Stimulated activated CD8-positive, alpha-beta memory T cell treated with anti-CD3 and anti-CD28 coated beads, Interleukin-2, amount 100 ng/mL, for 1 hour (primary cell): ENCODE measurements at places on chromosomes 12 and 14.

- DNase-seq, result no peak
Measured at GRCh38 chr12:45498645-45499044, 230.9 kb upstream of the ARID2 start.

GRCh38 chr12:66087365-66087943, 43.1 kb downstream of the LLPH start:
- no peak for DNase-seq

- DNase-seq, result no peak
Measured at GRCh38 chr12:40727774-40728483, 35.7 kb downstream of the CNTN1 start.

GRCh38 chr12:84660139-84660538, 252.5 kb downstream of the SLC6A15 start:
- DNase-seq, result no peak

GRCh38 chr12:54277823-54278276, 2.1 kb downstream of the CBX5 start:
- no peak for DNase-seq

- DNase-seq, result no peak
Measured at GRCh38 chr12:115232455-115233156, 548.6 kb upstream of the TBX3 start.

GRCh38 chr12:12918781-12919389, 27.5 kb downstream of the GPRC5A start:
- no peak for DNase-seq

DNA sequence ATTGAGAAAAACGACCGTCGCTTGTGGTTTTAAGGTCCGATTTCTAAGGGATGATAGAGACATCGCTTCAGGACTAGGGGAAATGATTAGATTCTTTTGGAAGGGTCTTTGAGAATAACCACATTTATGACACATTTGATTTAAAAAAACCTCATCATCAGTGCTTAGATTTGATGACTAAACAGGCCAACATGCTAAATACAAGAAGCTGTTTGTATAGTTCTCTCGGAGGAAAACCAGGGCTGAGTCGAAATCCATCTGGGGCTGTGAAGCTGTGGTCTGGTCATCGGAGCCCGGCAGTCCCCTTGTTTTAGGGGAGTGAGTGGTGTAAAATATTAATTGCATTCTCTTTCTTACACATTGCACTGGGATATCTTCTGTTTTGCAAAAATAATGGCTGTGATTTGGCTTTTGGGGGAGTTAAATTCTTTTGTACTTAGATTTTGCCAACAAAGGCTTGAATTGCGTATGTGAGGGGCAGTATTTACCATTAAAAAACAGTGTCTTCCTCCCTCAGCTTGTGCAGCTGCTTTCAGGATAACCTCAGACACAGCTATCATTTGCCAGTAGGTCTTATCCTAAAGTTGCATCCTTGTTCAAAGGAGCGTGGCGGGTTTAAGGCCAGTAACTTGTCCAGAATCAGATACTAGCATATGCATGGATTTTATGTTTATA, 550 bp downstream of the GNG2 start:
- no peak for DNase-seq

- no peak for DNase-seq
Measured at GRCh38 chr12:3364226-3364625, 126.8 kb upstream of the PRMT8 start.

GRCh38 chr12:78764913-78765312, 99.7 kb upstream of the SYT1 start:
- no peak for DNase-seq

- DNase-seq, result no peak
Measured at GRCh38 chr12:131275824-131276223, 322.1 kb downstream of the ADGRD1 start.

GRCh38 chr12:4679711-4680110, 30.8 kb downstream of the NDUFA9 start:
- DNase-seq, result no peak

GRCh38 chr14:62445570-62445969, 599.7 kb downstream of the KCNH5 start:
- DNase-seq, result no peak

DNA sequence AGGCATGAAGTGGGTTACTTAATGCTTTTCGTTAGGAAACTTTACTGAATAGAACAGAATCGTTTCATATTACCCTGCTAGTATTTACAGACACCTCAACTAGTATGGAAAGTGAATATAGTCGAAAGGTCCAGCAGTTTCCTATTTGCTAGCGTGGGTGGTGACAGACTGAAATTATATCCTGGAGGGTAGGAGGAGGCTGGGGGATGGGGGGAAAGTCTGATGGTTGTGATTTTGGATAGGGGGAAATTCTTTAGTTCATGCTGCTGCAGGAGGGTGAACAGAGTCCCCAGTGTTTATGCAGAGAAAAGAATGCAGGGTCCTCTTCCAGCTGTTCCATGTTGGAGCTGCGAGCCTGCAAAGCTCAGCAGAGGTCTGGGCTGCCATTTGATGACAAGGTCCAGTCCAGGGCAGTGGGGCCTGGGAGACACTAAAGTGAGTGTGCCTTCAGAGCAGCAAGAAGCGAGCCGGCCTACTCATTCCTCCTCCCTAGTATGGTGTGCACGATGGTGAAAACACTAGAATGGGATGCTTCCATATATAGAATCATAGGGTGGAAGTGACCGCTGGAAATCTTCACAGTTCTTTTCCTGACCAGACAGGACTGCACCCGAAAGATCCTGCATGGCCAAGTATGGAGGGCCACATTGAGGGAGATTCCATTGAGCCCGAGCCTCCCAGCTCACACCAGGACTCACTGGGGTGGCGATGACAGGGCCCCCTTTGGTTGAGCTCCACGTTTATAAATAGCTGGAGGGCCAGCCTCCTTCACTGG, 2.1 kb downstream of the SAMD4A start:
- no peak for DNase-seq

DNA sequence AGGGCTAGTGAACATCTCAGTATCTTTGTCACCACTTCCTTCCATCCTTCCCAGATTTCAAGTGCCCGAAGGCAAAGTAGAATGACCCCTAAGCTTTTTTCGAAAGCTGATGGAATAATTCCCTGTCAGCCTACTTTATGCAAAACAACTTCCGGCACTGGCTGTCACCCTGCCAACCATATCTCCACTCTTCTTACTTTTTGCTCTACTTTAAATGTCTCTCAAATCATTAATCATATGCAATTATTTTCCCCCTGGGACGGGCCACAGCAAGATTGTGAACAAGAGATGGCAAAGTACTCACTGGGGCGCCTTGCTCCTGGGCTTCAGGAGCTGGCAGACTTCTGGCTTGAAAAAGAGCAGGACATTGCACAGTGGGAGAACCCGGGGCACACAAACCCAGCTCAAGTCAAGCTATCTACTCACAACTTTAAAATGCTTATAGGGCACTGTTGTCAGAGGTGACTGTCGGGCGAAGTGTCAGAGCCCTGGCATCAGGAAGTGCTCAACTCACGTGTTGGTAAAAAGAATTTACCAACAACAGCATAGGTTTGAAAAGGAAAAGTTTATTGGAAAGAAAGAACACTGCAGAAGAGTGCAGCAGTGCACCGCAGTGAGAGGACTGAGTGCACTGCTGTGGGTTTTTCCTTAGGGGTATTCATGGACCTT, 373.5 kb downstream of the PAWR start:
- no peak for DNase-seq

- DNase-seq, result no peak
Measured at GRCh38 chr12:16399101-16399500, 51.7 kb downstream of the MGST1 start.

GRCh38 chr14:64220056-64220455, 74.1 kb downstream of the ESR2 start:
- no peak for DNase-seq

- no peak for DNase-seq
Measured at GRCh38 chr14:70709726-70710382, 68.1 kb downstream of the TTC9 start.

DNA sequence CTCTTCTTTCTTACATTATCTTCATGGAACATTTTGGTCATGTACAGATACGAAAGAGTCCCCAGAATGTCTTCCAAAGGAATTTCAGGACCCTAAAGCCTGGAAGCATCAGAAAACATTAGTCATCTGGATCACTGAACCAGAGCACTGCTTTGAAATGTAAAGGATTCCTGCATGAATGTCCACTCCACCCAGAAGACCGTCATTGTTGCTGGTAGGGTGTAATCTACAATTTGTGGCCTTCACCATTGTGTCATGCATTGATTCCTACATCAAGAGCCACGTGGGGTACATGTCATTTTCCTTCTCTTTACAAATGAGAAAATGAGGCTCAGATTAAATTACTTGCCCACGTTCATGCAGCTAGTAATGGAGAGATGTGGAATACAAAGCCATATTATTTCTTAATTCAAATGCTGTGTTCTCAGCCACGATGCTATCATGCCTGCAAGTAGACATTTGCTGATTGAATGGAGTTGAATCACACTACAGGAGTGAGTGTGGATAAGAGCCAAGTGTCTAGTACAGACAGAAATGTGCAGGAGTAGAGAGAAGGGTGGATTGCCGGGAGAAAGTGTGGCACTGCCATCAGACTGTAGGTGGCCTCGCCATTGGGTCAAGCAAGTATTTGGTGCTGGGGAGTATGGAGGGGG, 231.2 kb downstream of the C12orf75 start:
- DNase-seq, result no peak

GRCh38 chr14:62251237-62251636, 489.0 kb downstream of the SNAPC1 start:
- no peak for DNase-seq

DNA sequence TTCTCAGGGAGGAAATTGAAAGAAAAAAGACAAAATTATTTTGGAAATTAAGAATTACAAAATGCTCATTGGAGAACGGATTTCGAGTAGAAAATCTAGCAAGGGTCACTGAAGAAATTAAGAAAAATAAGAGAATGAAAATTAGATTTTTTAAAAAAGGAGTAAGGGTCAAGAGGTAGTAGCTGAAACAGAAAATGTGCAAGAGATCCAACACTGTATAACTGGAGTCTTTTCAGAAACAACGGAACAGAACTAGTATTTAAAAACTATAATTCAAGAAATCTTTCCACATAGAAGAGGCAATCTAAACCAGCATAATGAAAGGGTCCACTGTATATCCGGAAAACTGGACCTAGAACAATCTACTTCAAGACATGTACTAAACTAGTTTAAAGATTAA, 28.2 kb downstream of the ATP2B1 start:
- no peak for DNase-seq

DNA sequence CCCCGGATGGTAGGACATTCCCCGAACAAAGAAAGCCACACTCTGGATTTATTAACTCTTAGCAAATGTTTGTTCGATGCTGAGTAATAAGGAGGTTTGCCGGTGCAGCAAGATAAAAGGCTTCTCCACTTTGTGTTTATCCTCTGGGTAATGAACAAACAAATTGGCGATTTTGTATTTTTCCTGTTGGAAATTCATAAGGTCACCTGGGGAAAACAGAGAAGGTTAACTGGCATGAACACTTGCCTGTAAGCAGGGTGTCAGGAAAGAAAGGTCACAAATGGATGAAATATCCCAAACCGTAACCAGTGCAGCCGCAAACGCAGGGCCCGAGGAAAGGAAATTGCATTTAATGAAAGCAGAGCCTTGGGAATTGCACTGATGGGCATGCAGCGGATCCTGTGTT, 132.8 kb downstream of the RMST start:
- DNase-seq, result no peak

- no peak for DNase-seq
Measured at GRCh38 chr12:11016937-11017336, 5.5 kb downstream of the TAS2R19 start.

DNA sequence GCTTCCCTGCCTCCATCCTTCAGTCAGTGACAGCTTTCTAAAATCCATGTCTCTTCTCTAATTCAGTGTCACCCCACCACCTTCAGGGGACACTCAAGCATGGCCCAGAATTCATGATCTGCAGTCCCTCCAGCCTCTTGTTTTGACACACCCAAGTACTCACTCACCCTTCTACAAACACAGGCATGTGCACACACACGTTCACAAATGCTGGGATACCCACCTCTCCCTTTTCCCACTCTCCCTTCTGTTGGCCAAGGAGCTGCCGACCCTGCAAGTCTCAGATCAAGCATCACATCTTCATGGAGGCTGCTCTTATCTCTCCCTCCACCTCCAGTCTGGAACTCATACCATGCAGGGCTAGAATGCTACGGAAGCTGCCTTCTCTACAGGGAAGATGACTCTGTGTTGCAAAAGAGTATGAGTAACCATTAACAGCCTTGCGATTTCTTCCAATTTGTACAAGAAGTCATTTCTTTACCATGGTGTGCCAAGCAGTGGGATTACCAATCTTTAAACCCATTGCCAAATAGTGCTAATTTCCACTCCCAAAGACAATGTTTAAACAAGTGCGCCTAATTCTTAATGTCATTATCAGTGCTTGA, 196.1 kb downstream of the BCL11B start:
- no peak for DNase-seq

DNA sequence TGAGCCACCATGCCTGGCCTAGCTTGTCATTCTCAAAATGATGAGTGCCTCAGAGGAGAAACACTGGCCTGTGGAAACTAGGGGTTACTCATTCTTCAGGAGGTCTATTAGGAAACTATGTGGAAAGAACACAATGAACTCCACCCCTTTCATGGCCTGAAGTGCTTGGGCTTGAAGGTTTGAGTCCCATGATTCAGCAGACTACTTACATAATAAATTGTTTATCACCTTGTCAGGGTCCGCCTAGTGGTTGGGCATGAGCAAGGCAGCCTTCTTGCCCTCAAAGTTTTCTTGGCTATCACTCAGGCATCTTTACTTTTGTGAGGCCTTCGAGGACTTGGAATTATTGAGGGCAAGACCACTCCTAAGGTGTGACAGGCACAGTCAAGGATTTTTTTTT, 251.2 kb downstream of the ACSS3 start:
- no peak for DNase-seq

DNA sequence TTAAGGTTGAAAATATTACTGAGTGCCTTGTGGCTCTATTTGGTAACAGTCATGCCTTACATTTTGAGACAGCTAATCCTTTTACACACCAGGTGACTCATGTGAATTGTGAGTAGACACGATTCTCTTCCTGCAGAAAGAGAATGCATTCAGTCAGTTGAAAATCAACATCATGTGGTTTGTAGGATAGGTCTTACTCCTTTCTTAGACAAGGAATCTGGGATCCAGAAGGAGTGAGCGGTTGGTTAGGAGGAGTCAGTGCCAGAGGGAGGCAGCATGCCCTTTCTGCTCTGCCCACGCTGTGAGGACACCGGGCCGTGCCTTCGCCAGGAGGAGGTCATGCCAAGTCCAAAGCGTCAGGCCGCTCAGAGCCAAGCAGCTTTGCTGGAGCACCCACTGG, 47.6 kb downstream of the TRAF3 start:
- no peak for DNase-seq

GRCh38 chr12:124744659-124745464, 118.8 kb downstream of the SCARB1 start:
- no peak for DNase-seq

DNA sequence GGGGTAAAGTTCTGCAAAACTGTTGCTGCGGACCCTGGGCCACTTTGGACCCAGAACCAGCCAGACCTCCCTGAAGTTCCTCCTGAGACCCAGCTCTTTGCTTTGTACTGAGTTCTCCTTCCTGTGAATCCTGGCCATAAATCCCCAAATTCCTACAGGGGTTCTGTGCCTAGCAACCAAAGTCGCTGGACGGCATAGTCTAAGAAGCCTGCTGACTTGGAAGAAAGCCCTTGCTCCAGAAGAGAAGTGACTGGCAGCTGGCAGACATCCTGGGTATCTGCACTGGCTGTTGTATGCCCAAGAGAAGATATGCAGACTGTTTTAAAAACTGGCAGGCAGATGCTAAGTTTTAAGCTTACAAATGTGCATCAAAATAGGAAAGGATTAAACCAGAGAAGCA, 99.9 kb upstream of the SLC24A4 start:
- DNase-seq, result no peak
